ENCODE measurements at places on chromosomes 7 and 10. TPM values are rescaled to one million over a fixed set of nuclear protein-coding genes. Genes with fewer than 3 reads are reported as not detected.

PKD2L1 gene
- 0.80 TPM for total RNA-seq

PAPSS2 gene
- 0.55 TPM for total RNA-seq

DNA sequence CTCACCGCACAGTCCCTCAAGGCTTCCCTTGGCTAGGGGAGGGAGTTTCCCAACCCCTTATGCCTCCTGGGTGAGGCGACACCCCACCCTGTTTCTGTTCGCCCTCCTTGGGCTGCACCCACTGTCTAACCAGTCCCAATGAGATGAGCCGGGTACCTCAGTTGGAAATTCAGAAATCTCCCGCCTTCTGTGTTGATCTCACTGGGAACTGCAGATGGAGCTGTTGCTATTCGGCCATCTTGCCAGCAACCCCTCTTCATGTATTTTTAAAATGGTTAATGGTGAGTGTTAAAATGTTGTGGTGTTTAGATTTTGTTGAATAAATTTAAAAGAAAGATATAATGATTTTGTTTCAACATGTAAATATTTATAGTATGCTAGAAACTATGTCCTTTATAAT, 22.0 kb downstream of the UMAD1 start:
- H3K27me3 ChIP-seq, result no peaks in the 10 kb centered on the region
- H3K27ac ChIP-seq, result no peak overlapping the region
- H3K36me3 ChIP-seq, result peaks cover 2% of the 10 kb centered on the region
- no peak for DNase-seq

DNA sequence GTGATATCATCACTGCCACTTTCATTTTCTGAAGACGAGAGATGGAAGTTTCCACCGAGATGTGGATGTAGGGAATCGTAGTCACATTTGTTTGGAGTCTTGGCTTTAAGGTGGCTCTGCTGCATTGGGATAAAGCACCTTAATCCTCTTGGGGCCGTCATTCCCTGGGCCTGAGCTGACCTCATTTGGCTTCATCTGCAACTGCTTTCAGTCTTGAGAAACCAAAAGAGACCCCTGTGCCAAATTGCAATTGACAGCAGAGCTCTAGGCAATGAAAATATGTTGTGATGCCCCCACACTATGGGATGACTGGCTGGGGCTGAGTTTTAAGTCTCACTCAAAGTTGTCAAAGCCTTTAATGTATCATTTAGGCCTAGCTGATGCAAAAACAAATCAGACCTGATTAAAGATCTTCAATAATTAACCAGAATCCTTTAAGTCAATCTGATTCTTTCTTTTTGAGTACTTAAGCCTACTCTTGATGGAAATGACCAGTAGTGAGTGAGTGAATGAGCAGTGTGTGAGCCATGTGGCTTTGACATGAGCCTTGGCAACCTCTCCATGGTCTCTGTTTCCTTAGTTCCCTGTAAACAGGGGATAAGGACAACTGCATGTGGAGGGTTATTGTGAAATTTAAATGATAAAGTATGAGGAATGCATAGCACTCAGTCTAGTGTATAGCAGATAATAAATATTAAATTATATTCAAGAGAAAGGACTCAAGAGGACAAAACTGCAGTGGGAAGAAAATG, 155.0 kb downstream of the BMPER start:
- H3K4me1 ChIP-seq, result no peaks in the 10 kb centered on the region
- DNase-seq, result no peak
- no peaks in the 10 kb centered on the region for H3K36me3 ChIP-seq
- H3K27me3 ChIP-seq, result no peaks in the 10 kb centered on the region
- H3K27ac ChIP-seq, result no peak overlapping the region

GRCh38 chr10:123565691-123566660, 100.2 kb upstream of the GPR26 start:
- peaks cover 2% of the 10 kb centered on the region for H3K36me3 ChIP-seq
- H3K27me3 ChIP-seq, result peaks cover 58% of the 10 kb centered on the region
- H3K4me1 ChIP-seq, result no peaks in the 10 kb centered on the region

DNA sequence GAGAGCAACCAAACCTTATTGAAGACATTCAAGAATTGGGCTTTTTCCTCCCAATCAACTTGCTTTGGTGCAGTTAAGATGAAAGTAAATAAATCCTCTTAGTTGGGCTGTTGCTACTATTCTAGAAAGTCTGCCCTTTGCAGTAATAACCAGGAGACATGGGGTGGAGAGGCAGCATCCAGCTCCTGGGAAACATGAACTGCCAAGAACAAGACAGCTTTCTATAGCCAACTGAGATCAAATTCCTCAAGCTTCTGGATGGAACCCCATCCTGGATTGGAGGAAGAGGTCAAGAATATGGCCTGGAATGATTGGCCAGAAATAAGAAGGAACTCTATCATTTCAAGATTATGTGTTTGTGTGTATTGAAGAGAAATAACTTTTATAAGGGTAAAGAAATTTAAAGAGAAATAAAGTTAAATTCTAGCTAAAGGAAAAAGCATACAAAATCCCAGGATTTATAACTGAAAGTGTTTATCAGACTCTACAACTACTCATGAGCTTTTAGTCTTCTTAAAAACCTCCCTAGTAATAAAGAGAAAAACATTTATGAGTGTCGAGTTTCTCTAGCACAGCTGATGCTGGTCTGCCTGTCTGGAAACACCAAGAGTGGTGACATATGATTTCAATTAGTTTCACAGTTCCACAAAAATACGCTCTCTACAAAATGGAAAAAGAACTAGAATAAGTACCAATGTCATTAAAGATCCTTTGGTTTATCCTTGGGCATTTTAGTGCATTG, 70.1 kb upstream of the COL1A2 start:
- H3K27ac ChIP-seq, result no peak overlapping the region
- H3K27me3 ChIP-seq, result no peaks in the 10 kb centered on the region
- H3K4me3 ChIP-seq, result no peak overlapping the region
- H3K36me3 ChIP-seq, result no peaks in the 10 kb centered on the region
- DNase-seq, result no peak
- H3K4me1 ChIP-seq, result no peaks in the 10 kb centered on the region
